Subcutaneous preadipocyte (primary cell): ENCODE measurements at places on chromosomes 1 and 21. TPM values are rescaled to one million over a fixed set of nuclear protein-coding genes. Genes with fewer than 3 reads are reported as not detected.

NUDT4B gene
- 21.7 and 23.9 TPM in 2 replicates for total RNA-seq

RBM11 gene
- not detected in 2 replicates for total RNA-seq

INSRR gene
- not detected in 2 replicates for total RNA-seq

C1orf53 gene
- total RNA-seq: 3.9 and 5.5 TPM in 2 replicates

CFAP107 gene
- not detected in 2 replicates for total RNA-seq

CLDN14 gene
- total RNA-seq: not detected in 2 replicates

SPRR5 gene
- not detected in 2 replicates for total RNA-seq

SPATA46 gene
- total RNA-seq: not detected in 2 replicates

NCF2 gene
- not detected in 2 replicates for total RNA-seq

PDZK1IP1 gene
- total RNA-seq: not detected in 2 replicates

DRAXIN gene
- under 0.01 TPM in 2 replicates for total RNA-seq

CENPS gene
- total RNA-seq: 13.2 and 14.9 TPM in 2 replicates

MASP2 gene
- 0.20 TPM in 1 of 2 replicates, not detected in the other for total RNA-seq

OR2L13 gene
- total RNA-seq: not detected in 2 replicates

BRWD1 gene
- 50.3 and 54.3 TPM in 2 replicates for total RNA-seq

LCE1F gene
- total RNA-seq: not detected in 2 replicates

HCRTR1 gene
- total RNA-seq: not detected in 2 replicates

EXO5 gene
- total RNA-seq: 5.9 and 6.6 TPM in 2 replicates

S100A8 gene
- not detected in 2 replicates for total RNA-seq

GMEB1 gene
- 7.3 and 10.4 TPM in 2 replicates for total RNA-seq

F5 gene
- total RNA-seq: under 0.01 TPM in 1 of 2 replicates, not detected in the other

PPM1J gene
- total RNA-seq: 1.1 and 1.6 TPM in 2 replicates

HLX gene
- total RNA-seq: 5.1 and 10.3 TPM in 2 replicates
